Calu3 (cell line): ENCODE measurements at places on chromosomes 1 and 21.

DNA sequence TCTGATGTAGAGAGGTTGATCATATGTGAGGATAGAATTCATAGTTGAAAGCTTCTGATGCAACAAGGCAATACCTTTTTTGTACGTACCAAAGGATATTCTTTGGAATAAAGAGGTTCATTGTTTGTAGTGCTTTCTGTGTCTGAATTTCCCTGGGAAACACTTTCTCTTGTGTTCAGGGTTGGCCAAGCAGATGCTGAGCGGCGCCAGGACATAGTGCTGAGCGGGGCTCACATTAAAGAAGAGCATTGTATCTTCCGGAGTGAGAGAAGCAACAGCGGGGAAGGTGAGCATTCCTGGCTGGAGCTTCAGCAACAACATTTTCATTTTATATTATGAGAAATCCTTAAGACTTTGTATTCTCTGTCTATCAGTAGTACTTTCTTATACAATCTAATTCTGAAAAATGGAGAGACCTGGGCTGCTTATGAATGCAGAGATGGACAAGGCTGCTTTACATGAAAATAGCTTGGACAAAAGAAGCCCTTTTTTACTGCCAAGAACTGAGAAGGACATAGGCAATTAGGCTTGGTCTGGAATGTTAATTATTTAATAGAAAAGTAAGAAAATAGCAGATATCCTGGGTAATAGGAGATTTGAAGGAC is 85.2 kb downstream of the KIF1B start:
- no peak for DNase-seq

DNA sequence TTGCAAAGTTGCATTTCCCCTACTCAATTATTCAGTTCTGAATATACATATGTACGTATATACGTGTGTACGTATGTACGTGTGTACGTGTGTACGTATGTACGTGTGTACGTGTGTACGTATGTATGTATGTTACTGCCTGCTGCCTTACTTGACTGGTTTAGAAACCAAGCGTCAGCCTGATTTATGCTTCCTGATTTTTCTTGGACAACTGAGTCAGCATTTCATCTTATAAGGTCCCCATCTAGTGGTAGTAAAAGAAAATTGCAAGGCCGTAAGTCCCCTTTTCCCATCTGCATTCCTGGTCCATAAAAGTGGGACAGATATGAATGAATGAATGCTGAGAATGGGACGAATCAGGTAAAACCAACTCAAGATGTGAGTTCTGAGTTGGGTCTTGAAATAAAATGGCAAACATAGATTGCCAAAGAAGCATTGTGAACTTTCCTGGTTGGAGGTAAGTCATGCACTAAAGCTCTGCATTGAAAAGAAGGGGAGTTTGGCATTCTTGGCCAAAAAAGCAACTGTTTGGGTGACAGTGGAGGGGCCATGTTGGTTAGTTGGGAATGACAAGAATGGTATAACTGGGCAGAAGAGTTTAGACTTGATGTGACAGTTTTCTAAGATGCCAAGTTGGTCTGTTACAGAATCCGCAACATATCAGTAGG is 76.4 kb upstream of the DNAH14 start:
- no peak for DNase-seq

- DNase-seq, result no peak
Measured at GRCh38 chr1:171715813-171716251, 26.0 kb downstream of the VAMP4 start.

DNA sequence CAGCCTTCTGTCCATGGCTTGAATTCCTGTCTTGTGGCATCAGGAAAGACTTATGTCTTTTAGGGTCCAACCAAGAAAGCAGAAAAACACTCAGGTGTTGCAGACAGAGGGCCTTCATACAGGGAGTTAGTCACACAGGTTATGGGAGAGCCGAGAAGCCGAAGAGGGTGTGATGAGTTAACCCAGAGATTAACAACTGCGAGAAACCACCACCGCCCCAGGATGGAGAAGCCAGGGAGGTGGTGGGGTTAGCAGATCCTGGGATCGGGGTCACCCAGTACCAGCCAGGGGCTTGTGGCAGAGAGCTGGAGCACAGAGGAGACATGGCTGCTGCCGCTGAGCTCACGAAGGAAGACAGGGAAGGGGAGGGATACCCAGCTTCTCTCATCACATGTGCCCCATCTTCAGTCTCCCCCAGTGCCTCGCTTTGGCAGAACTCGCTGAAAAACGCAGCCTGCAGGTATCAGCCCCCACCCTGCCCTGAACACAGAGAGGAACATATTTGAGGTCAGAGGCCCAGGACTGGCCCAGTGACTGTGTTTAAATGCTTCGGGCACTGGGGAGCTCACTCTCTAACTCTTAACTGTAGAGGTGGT is 58.7 kb downstream of the RUNX3 start:
- DNase-seq, result no peak

DNA sequence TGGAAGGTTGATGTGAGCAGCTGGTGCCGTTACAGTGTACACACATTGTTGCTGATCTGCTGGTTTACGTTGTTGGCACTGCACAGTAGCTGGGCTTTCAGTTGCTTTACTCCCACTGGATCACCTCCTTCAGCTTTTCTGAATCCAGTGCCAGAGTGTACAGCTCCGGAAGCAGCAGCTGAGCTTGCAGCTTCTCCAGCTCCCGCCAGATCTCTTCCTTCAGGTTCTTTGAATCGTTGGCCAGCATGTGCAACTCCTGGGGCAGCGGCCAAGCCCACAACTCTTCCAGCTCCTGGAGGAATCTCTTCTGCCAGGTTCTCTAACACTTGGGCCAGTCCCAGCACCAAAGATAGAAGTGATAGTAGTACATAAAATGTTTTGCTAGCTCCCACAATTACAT is 149.7 kb upstream of the RRP15 start:
- no peak for DNase-seq

GRCh38 chr1:89622895-89623294 is 10.0 kb upstream of the LRRC8C start:
- DNase-seq, result no peak

- no peak for DNase-seq
Measured at GRCh38 chr1:1374589-1374928, 448 bp downstream of the AURKAIP1 start.

GRCh38 chr1:167440345-167440744 is 78.0 kb downstream of the CD247 start:
- DNase-seq, result no peak

DNA sequence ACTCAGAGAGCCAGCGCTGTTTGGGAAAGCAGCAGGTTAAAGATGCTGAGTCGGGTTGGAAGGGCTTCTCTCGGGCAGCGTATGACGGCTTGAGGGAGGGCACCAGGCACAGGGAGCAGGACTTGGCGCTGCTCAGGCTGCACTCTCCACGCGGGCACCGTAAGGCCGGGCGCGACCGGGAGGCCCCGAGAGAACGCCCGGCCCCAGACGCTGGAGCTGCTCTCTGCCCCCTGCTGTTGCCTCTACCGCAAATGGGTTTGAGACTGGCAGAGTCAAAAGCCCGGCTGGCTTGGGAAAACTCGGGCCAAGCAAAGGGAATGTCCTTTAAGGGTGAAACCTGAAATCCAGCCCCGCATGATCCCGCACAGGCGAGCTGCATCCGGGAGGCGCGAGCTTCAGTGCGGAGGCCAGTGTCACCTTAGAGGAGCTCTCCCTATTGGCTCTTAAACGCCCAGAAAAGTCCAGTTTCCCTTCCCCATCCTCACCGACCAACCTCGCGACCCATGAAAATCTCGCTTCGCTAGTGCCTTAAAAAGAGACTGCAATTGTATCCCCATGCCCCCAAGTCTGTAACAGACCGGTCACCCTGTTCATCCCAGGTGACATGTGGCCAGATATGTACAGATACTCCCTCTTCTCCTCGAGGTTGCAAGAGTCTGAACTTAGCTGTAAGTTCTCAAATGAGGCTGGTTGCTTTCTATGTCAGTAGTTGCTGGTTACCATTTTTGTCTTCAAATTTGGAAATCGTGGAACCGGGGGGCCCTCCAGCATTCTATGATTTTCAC is 1.1 kb downstream of the PRRX1 start:
- DNase-seq, result peak; percentile 66

DNA sequence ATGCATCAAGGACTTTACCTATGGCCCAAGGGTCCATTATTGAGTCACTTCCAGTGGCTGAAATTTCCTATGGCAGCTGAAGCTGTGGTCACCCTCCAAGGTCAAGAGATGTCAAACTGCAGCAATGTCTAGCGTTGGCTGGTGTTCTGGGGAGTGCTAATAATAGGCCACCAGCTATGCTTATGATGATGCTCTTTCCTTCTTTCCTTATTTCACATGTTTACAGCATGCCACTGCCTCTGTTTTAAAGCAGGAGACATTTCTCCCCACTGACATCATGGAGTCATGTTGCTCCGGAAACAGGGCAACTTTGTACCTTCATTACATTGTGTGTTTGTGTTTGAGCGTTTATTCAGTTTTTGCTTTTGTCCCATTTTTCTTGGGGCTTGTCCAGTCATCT is 62.6 kb upstream of the CYYR1 start:
- no peak for DNase-seq

- DNase-seq, result no peak
Measured at GRCh38 chr1:63592536-63593302, 492 bp upstream of the PGM1 start.

DNA sequence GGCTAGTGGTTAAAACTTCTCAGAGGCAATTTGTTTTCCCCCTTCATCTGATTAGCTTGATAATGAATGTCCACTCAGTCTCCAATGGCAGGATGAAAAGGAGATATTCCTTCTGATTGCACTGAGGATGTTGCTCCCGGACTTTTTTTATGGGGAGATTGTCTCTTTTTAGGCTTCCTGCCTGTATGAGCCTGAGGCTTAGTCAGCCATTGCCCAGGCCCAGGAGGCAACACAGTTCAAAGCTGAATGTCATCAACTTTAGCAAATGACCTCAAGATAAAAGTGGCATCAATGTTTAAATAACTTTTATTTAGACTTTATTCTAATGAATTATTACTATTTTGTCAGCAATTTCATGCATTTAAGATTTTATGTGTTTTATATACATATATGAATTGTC is 162.9 kb upstream of the PTBP2 start:
- DNase-seq, result no peak

DNA sequence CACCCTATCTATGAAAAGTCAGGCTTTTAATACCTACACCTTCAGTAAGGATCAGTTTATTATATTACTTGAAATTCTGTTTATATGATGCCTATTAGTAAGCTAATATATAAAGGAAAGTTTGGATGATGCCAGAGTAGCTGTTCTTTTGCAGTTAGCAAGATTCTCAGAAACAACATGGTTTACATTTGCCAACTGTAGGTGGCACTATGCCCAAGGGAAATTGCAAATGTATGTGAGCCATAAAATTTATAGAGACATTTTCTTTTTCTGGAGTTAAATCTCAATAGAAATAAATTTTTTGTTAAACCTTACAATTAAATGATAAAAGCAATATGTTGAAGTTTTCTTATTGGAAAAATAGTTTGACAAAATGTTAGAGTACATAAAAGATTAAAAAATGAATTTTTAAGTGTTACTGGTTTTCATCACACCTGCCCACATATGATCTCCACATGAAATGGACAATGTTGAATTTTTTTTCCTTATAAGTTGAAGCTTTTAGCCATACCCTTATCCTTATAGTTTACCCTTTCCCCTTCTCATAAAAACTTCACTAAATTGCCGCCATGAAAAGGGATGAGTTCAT is 32.1 kb upstream of the EPHX4 start:
- DNase-seq, result peak; percentile 45

GRCh38 chr1:63122079-63122478 is 200.3 kb upstream of the FOXD3 start:
- DNase-seq, result no peak
